ENCODE measurements at places on chromosomes 4 and X.
A peak's percentile ranks its signal among the peaks of the same experiment; 100 is the strongest.

- DNase-seq: no peak
These were observed 159.3 kb downstream of the FAM47B start for GRCh38 chrX:35101901-35102300.

- DNase-seq: peak; percentile 48
These were observed 57.9 kb downstream of the GPR101 start for GRCh38 chrX:136975684-136976470.

DNA sequence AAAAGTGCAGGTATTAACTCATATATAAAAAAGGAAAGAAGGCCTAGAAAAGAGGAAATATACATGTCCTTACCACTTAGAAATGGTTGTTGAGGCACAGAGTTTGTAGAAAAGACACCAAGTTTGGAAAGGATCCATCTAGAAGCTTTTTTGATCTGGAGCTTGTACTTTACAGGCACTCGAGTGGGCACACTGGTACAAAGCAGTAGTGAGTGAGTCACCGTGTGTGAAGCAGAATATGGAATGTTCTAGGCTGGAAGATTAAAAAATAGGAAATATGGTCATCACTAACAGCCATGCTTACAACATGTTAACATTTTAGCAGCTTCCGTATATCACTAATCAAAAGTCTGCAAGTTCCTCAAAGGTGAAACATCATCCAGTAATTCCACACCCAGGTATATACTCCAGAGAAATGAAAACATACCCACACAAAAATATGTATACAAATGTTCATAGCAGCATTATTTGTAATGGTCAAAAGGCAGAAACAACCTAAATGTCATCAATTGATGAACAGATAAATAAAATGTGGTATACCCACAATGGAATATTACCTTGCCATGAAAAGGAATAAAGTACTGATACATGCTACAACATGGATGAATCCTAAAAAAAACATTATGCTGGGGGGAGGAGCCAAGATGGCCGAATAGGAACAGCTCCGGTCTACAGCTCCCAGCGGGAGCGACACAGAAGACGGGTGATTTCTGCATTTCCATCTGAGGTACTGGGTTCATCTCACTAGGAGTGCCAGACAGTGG, 69.5 kb downstream of the FRYL start:
- DNase-seq: no peak

- DNase-seq: no peak
These were observed 714.5 kb downstream of the CCSER1 start for GRCh38 chr4:90841676-90842075.

DNA sequence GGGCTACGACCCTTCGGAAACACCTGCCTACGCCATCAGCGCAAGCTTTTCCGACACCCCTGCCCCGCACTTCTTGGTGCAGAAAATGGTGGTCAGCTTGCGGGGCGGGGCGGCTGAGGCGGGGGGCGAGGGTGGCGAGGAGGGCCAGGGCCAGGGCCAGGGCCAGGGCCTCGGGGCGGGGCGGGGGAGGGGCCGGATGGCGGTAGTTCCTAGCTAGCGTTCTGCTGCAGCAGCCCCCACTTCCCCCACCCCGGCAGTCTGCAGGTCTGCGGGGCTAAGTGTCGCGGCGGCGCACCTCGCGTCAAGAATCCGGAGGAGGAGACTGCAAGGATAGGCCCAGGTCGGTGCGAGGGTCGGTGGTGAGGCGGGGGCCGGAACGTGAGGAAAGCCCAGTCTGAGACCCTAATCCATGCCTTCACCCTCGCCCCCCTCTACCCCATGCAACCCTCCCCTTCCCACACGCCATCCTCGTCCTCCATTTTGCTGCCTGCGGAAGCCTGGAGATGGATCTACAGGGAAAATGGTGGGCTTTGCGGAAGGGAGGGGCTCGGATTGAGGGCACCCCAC, 600 bp downstream of the BEX4 start:
- peak; percentile 57 for DNase-seq

- DNase-seq: peak; percentile 39
These were observed 486 bp downstream of the CLCN3 start for GRCh38 chr4:169620880-169621248.

GRCh38 chrX:37745835-37746217, 34.0 kb upstream of the CYBB start:
- no peak for DNase-seq

DNA sequence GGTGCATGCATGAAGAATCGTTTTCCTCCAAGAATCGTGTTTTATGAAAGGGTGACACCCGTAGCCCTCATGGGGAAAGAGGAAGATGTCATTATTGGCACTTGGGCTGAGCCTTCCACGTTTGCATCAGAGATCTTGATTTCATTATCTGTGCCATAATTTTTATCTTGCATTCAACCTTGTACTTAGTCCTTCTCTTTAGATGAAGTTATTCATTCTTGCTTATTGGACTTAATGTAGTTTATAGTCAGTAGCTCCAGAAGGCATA, 66.8 kb downstream of the GAB1 start:
- no peak for DNase-seq

- no peak for DNase-seq
These were observed 10.2 kb downstream of the GASK1B start for GRCh38 chr4:158162631-158163030.

GRCh38 chr4:99403380-99404184, 31.6 kb downstream of the ADH7 start:
- DNase-seq: no peak

DNA sequence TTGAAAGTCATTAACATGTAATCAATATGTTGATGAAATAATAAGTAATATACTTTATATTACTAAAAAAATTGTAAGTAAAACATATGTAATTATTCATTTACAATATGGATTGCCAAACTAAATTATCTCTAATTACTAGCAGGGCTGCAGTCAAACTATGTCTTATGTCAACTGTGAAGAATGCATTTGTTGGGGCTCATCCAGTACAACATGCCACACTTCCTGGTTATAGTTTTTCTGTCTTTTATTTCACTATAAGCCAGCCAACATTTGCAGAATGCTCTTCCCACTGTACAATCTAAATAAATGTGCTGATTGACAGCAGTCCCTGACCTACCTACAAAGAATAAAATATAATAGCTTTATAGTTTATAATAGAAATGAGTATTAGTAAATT, 975.4 kb upstream of the NDST4 start:
- peak; percentile 4 for DNase-seq

- no peak for DNase-seq
These were observed 73.4 kb upstream of the STOX2 start for GRCh38 chr4:183831683-183832082.

DNA sequence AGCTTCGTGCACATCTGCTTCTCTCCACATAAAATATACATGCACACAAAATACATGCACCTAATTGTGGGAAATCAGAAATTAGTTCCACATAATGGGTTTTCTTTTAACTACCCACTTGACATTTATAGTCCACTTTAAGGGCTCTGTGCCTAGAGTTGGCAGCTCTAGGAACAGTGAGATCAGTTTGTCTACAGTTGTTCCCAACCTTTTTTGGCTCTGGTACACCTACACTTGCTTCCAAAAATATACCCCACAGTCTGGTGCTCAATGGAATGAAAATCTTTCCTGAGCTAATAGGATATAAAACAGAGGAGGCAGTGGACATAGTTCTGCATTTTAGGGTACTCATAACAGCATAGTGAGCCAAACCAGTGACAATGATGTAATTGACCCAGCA, 36.1 kb downstream of the HDAC8 start:
- DNase-seq: no peak

GRCh38 chrX:106902684-106903083, 457 bp downstream of the RIPPLY1 start:
- DNase-seq: no peak

DNA sequence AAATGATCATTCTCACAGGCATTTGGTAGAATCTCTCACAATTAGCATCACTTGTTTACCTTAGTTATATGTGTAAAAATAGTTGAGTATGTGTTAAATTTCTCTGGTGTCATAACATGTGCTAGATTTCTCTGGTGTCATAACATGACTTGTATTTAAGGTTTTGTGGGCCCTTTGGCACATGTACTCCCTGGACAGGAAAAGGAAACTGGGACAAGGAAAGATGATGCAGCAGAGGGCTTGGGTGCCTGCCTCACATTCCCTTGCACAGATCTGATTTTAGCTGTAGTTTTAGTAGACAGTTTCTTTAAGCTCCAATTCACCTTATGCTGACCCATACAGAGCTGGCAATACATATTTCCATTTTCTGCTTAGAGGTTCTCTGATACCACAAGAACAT, 726.0 kb downstream of the C4orf33 start:
- no peak for DNase-seq

DNA sequence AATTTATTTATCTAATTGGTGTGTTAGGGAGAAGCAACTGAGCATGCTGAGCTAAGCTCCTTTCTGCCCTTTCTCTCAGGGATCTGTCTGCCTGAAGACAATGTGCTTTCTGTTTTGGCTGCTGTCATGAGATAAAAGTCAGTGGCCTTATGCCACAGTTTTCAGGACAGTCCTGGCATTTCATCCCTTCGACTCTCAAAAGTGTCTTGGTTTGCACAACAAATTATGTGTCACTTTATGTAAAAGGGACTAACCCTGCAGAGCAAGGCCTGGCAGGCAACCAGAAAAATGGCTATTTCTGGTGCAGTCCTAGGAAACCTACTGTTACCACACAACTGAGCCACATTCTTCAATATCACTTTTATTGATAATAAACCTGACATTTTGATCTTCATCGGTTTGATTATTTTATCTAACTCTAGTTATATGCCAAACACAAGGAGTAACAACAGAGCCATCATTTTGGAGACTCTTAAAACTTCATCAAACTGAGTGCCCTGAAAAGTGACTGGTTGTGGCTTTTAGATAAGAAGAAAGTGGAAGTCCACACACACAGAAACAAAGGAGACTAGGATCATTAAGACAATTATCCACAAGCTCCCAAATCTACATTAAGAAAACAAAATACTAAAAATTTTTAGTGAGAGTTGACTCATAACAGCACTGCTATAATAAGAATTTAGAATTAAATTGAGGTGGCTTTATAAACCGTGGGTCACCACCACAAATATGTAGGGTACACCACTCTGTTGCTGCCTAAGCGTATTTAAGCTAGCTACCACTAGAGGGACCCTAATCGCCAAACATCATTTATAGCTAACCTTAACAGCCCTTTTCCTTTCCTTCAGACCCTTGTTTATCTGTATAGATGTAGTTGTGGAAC, 95.9 kb upstream of the PTPN13 start:
- DNase-seq: peak; percentile 77

DNA sequence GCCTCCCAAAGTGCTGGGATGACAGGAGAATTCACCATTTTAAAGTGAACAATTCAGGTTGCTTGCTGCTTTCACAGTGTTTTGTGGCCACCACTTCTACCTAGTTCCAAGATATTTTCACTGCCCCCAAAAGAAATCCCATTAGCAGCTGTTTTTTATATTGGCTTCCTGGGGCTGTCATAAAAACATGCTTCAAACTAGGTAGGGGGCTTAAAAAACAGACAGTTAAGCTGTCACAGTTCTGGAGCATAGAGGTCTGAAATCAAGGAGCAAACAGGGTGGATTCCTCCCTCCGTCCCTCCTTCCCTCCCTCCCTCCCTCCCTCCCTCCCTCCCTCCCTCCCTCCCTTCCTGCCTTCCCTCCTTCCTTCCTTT, 3.0 kb upstream of the XG start:
- peak; percentile 60 for DNase-seq

DNA sequence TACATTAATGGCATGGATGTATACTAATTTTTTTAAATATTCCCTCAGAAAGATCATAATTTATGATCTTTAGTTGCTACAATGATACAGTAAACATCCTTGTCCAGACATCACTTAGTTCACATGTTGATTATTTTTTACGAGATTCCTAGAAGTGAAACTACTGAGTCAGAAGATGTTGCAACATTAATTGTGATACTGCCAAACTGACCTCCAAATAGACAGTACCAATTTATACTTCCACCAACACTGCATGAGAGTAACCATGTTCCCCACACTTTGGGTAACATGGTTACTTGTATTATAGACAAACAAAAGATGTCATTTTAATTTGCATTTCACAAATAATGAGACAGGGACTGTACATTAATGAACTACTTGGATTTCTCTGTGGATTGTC, 19.6 kb downstream of the RCHY1 start:
- no peak for DNase-seq

GRCh38 chr4:126038502-126039144, 723.9 kb downstream of the FAT4 start:
- no peak for DNase-seq

- no peak for DNase-seq
These were observed 8.1 kb downstream of the TCEAL3 start for GRCh38 chrX:103615781-103616371.

DNA sequence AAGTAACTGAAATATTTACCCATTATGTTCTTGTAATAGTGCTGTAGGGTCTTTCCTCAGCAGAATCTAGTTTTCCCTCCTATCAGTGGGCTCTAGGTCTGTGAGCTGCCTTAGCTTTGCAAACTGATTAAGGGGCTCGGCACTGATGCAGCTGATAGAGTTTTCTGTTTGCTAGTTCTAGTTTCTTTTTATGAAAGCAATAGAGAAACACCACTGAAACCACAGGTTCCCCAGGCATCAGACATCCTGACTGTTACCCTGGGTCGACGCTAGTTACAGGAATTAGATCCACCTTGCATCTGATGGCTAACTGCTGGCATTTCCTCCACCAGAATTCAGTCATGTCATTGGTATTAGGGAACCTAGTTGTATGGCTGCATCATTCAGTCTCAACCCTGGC, 225.0 kb upstream of the VCX start:
- DNase-seq: no peak

DNA sequence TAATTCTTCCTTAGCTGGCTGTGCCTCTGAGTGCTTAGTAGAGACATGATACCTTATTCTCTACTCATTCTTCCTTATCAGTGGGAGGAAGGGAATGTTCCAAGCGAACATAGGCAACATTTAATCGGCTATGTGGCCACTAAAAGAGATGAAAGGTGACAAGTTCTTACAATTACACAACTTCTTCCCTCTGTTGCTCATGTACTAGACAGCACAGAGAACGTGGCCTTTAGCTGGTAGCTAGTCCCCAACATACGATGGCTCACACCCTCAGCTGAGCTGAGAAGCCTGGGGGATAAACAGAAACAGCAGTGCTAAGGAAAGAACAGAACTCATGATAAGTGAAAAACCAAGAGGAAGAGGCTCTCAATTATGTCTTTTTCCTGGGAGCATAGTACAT, 52.2 kb downstream of the APOO start:
- no peak for DNase-seq

- no peak for DNase-seq
These were observed 196.7 kb downstream of the HS3ST1 start for GRCh38 chr4:11232015-11232414.

DNA sequence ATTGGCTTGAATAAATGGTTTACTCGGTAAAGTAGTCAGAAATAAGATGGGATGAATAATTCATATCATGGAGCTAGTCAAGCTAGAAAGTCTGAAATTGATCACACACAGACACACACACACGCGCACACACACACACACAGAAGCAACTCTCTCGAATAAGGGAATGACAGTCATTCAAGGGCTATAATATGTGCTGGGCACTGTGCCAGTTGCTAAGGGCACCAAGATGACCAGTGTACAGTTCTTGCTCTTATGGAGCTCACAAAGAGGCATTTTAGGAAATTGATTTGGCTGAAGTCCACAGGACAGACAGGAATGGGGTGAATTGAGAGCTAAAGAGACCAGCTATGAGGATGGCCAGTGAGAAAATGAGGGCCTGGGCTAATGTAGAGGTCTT, 34.2 kb upstream of the SH3D19 start:
- no peak for DNase-seq

- no peak for DNase-seq
These were observed 23.8 kb upstream of the GK2 start for GRCh38 chr4:79431839-79432238.

- peak; percentile 56 for DNase-seq
These were observed 8.3 kb upstream of the CD40LG start for GRCh38 chrX:136639506-136640176.

GRCh38 chrX:154805696-154806091, 409 bp upstream of the MPP1 start:
- DNase-seq: peak; percentile 3

GRCh38 chr4:179624768-179625181, 2182.5 kb upstream of the AGA start:
- DNase-seq: peak; percentile 15
